ENCODE measurements at places on chromosomes 3 and 15. TPM values are rescaled to one million over a fixed set of nuclear protein-coding genes. Genes with fewer than 3 reads are reported as not detected.

KBTBD12 gene
- not detected for total RNA-seq

ROPN1 gene
- not detected for total RNA-seq

BCHE gene
- total RNA-seq, result 53.8 TPM

P2RY12 gene
- total RNA-seq, result 0.42 TPM

LRRK1 gene
- total RNA-seq, result 2.9 TPM

MKRN2OS gene
- total RNA-seq, result not detected

MLF1 gene
- 0.12 TPM for total RNA-seq

TGM4 gene
- total RNA-seq, result not detected

CHST2 gene
- 1.7 TPM for total RNA-seq

CCDC54 gene
- total RNA-seq, result not detected

TRH gene
- not detected for total RNA-seq

FEZF2 gene
- total RNA-seq, result not detected

THRB gene
- total RNA-seq, result 14.5 TPM

PRSS50 gene
- total RNA-seq, result 0.09 TPM

VGLL3 gene
- total RNA-seq, result 3.8 TPM

FAM3D gene
- not detected for total RNA-seq

BFSP2 gene
- total RNA-seq, result not detected

HRG gene
- 931 TPM for total RNA-seq

TMOD2 gene
- 1.1 TPM for total RNA-seq

GOLGA6B gene
- total RNA-seq, result 0.19 TPM

LYZL4 gene
- total RNA-seq, result not detected

CCDC13 gene
- 1.8 TPM for total RNA-seq

APH1B gene
- total RNA-seq, result 5.3 TPM

CLDN11 gene
- 5.0 TPM for total RNA-seq

TSC22D2 gene
- 14.6 TPM for total RNA-seq

GALNT15 gene
- 3.7 TPM for total RNA-seq

ERICH6 gene
- not detected for total RNA-seq

PDZRN3 gene
- 1.5 TPM for total RNA-seq

SLC27A2 gene
- total RNA-seq, result 144 TPM

RASL12 gene
- total RNA-seq, result 0.20 TPM

DNAH12 gene
- total RNA-seq, result 0.06 TPM

DUOXA1 gene
- not detected for total RNA-seq
